Activated CD4-positive, alpha-beta T cell treated with anti-CD3 and anti-CD28 coated beads, Interleukin-2, amount 50 U/mL, for 24 hours (primary cell): ENCODE measurements at places on chromosomes 1 and 21.

DNA sequence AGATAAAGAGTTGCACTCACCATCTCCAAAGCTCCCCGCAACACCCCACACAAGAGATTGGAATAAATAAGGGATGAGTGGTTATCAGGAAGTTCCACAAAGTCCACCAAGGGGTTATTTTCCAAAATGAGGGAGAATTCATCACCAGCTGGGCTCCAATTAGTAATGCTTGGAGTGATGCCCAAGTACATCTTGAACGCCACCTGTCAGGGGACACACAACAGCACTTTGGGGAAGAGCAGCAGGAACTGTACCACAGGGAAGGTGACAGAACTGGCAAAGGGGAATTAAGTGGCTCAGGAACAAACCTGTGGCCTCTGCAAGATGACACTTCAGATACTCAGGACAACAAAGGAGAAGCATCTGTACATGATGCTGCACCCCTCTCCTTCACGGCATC is 11.5 kb downstream of the TRAPPC3 start:
- no peak for DNase-seq

- no peak for DNase-seq
Measured at GRCh38 chr1:175287377-175287776, 94.8 kb upstream of the KIAA0040 start.

- DNase-seq = no peak
Measured at GRCh38 chr1:43452789-43453441, 816 bp downstream of the HYI start.

GRCh38 chr1:245116131-245116530 is 38.7 kb upstream of the KIF26B start:
- no peak for DNase-seq

- DNase-seq = no peak
Measured at GRCh38 chr1:155053531-155054105, 2.5 kb downstream of the ADAM15 start.

DNA sequence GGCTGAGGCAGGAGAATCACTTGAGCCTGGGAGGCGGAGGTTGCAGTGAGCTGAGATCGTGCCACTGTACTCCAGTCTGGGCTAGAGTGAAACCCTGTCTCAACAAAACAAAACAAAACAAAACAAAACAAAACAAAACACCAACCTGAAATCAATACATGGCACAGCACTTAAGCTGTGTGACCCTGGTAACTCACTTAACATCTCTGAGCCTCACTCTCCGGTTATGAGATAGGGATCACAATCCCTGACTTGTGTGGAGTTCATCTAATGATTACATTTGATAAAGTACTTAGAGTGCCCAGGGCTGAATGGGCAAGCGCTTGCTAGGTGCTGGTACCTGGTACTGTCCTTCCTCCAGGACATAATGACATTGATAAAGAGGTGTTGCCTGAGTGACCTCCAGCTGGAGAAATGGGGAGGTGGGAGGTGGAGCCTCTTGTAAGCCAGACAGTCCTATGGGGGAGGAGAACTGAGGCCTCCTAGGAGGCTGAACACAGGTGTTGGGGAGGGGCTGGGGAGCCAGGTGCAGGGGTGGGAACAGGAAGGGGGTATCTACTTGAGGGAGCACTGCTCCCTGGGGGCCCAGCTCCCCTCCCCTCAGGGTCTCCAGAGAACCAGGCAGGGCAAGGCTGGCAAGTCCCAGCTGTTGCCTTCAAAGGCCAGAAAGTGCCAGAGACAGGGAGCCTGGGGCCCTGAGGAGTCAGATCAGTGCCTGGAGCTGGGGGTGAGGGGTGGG is 17.9 kb downstream of the FOXO6 start:
- no peak for DNase-seq

DNA sequence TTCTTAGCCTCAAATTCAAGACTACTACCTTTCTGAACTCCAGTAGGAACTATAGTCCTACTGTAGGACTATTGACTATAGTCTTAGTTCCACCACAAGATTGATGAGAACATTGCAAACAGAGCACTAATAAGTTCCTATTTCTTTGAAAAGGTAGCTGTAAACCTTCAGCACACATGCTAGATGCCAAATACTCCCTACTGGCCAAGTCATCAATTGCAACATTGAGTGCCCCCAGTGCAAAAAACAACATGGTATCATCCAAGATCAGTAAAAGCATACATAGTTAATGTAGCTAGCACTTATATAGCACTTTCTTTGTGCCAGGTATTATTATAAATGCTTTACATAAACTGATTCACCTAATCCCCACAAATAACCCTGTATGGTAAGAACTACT is 99.8 kb downstream of the MRPL39 start:
- DNase-seq = no peak

GRCh38 chr1:167714098-167714438 is 7.7 kb upstream of the MPZL1 start:
- DNase-seq = no peak

- no peak for DNase-seq
Measured at GRCh38 chr1:173314656-173315055, 107.5 kb upstream of the TNFSF4 start.

DNA sequence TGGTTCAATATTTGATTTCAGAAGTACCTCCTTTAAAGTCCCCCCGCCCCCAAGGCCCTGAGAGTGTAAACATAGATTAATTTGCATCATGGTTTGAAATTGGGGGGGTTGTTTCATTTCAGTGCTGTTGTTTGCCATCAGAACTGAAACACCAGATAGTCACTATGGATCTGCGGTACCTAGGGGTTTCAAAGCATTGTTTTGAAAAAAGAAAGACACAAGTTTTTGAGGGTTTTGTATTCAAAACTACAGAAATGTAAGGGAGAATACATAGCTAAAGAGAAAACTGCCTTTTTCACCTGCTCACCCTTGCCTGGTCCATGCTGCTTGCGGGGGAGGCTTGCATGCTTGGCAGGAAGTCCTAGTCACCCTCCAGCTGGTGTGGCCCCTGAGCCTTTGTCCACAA is 59.3 kb downstream of the ACP6 start:
- no peak for DNase-seq

DNA sequence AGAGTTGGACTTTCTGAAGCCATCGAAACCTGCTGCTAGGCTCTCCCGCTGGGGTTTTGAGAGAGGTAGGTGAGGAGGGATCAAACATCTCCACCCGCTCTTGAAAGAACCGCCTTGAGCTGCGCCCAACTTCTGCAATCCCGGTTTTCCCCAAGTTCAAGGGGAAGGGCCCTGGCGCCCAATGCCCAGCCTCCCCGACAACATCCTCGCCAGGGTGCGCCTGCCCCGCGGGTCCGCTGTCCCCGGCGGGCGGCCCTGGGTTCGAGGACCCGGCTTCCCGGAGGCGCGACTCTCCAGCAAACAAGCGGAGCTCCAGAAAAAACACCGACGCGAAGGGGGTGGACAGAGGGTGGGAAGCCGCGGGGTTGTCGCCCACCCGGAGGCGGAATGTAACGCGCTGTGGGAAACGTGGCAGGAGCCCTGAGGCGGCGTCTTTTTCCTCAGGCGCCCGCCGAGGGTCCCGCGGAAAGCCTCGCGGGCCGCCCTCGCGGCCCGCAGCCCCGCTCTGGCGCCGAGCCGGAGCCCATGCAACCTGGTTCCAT is 607 bp downstream of the BTG3 start:
- peak; percentile 5 for DNase-seq

- peak; percentile 72 for DNase-seq
Measured at GRCh38 chr1:6460301-6461050, 5.5 kb downstream of the TNFRSF25 start.

- DNase-seq = no peak
Measured at GRCh38 chr1:20578721-20579395, 10.0 kb upstream of the CDA start.

GRCh38 chr1:186985889-186986491 is 157.2 kb downstream of the PLA2G4A start:
- DNase-seq = no peak

- no peak for DNase-seq
Measured at GRCh38 chr21:38619992-38620479, 121.8 kb upstream of the ERG start.

- peak; percentile 7 for DNase-seq
Measured at GRCh38 chr1:109040989-109041620, 797 bp downstream of the WDR47 start.

DNA sequence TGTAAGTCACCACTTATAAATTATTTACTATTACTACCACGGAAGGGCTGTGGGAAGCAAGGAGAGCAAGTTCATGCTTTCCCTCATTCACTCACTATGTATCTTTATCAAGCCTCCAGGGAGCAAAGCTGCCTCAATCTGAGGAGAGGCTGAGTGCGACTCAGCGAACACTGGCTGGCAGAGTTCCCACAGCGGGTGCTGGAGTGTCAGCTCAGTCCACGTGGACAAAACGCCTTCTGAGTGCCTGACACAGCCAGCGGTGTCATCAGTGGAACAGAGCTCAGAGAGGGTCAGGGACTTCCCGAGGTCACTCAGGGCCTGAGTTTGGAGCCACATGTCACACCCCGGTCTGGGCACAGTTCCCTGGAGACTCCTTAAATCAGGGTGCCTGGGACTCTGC is 16.9 kb downstream of the MATN1 start:
- DNase-seq = no peak

DNA sequence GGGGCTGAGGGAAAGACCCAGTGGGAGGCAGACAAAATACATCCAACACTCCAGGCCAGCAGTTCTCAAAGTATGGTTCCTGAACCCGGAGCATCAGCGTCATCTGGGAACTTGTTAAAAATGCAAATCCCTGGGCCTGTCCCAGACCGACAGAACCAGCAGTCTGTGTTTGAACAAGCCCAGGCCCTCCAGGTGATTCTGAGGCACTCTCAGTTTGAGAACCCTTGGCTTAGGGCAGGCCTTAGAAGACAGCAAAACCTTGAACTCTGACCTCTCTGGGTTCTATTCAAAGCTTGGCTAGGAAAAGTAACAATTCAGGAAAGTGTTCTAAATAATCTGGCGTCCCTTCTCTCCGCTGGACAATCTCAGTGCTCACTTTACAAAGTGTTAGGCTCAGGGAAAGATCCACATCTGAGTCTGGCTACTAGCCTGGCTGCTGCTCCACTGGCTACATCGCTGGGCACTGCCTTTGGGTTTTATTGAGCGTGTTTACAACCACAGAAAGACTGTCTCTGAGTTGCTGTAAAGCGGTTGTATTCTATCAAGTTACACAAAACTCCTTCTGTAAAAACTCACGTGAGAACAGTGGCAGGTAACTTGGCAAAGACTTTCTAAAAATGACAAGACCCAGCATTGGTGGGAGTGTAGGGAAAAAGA is 166.1 kb downstream of the HIVEP3 start:
- DNase-seq = no peak

DNA sequence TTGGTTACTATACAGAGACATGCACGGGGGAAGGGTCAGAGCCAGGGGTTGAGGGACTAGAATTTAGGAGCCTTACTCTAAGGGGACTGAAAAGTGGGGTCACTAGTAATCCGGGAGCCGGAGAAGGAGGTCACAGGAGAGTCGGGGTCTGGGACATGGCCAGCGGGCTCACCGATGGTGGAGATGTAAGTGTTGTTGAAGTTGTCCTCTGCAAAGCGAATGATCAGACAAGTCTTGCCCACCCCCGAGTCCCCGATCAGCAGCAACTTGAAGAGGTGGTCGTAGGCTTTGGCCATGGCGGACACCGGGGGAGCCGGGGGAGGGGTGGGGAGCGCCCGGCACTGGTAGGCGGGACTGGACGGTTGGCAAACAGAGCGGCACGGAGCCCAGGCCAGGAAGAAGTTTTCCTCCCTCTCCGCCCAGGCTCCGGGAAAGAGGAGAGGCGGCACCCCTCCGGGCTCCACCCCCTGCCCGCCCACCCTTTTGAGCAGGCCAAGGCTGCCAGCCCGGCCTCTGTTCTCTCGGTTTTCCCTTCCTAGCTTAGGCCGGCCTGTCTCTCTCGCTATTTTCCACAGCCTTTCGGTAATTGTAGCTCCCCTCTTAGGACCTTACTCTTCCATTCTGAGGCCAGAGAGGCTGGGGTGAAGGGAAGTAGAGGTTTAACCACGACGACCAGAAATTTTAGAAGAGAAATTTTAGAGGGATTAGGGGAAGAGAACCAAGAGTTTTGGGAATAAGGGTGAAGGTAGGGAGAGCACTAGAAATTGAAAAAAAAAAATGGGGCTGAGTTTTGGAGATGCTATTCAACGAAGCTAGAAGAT is at the start of gene RAB13:
TSS of gene RAB13 (minus strand) at position 399 of the 821 bp plus-strand sequence. CDS start at position 296, 103 bp downstream.
- no peak for DNase-seq

GRCh38 chr1:154492115-154492514 is 9.9 kb upstream of the TDRD10 start:
- no peak for DNase-seq

DNA sequence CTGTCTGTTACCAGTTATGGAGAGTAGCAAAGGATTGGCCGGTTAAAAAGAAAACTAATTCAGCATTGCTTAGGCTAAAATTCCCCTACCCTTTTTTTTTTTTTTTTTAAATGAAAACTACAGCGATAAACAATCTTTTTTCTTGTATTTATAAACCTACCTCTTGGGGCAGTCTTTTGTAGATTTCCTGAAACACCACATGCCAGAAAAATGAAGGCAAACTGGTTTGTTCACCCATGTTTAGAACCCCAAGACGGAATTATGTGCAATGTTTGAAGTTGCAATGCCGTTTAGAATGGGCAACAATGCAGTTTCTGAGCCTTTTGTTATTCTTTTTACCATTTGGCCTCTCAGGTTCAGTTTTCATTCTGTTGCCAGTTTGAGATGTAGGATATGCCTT is 59.1 kb downstream of the PRDM2 start:
- DNase-seq = no peak

DNA sequence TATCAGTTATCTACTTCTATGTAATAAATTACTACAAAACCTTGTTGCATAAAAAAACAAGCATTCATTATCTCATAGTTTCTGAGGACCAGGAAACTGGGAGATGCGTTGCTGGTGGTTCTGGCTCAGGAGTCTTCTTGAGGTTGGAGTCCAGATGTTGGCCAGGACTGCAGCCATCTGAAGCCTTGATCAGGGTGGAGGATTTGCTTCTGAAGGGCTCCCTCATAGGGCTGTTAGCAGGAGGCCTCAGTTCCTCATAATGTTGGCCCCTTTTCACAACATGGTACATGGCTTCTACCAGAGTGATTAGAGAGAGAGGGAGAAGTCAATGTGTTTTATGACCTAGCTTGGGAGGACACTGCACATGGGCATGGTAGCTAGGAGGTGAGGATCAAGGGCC is 137.4 kb downstream of the CNIH3 start:
- DNase-seq = no peak

DNA sequence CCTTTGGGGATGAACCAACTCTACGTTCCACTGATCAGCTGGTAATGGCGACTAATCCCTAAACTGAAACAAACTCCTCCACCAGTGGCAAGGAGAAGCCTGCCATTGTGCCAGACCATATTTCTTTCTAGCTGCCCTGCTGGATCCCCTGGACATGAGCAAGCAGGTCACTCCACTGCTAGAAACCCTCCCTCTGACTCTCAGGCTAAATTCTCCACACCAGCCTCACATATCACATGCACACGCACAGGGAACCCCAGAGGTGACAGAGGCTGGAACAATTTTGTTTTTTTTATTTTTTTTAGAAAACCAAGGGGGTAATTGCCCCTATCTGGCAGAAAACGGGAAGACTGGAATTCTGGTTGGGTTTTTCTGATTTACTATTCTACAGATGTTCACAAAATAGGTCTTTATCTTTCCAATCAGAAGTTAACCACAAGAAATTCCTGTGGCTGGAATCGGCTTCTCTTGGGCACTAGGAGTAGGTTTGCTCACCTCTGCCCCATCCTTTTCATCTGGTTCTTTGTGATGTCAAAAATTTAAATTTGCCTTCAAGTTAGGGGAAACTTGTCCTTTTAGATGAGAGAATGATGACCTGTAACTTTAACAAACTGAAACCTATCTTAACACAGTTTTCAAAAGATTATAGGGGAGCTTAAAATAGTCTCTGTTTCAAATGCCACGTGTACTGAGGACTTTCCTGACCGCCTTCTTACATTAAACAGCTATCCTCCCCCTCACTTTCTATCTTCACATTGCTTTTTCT is 258.1 kb downstream of the SDCCAG8 start:
- no peak for DNase-seq

GRCh38 chr1:200899015-200899386 is 4.3 kb downstream of the INAVA start:
- no peak for DNase-seq
